Immature natural killer cell (primary cell): ENCODE measurements at places on chromosomes 3 and 15. TPM values are rescaled to one million over a fixed set of nuclear protein-coding genes. Genes with fewer than 3 reads are reported as not detected.

Gene SCN11A
- not detected for polyA plus RNA-seq

Gene FBN1
- not detected for polyA plus RNA-seq

Gene MUC20
- polyA plus RNA-seq, result not detected

Gene ITPKA
- not detected for polyA plus RNA-seq

Gene FBXW12
- polyA plus RNA-seq, result not detected

Gene CIB2
- polyA plus RNA-seq, result not detected

Gene GOLGA6L1
- not detected for polyA plus RNA-seq

Gene PLA2G4D
- polyA plus RNA-seq, result not detected

Gene RPP25
- 3.1 TPM for polyA plus RNA-seq

Gene PATL2
- 41.4 TPM for polyA plus RNA-seq

Gene FETUB
- polyA plus RNA-seq, result not detected

DNA sequence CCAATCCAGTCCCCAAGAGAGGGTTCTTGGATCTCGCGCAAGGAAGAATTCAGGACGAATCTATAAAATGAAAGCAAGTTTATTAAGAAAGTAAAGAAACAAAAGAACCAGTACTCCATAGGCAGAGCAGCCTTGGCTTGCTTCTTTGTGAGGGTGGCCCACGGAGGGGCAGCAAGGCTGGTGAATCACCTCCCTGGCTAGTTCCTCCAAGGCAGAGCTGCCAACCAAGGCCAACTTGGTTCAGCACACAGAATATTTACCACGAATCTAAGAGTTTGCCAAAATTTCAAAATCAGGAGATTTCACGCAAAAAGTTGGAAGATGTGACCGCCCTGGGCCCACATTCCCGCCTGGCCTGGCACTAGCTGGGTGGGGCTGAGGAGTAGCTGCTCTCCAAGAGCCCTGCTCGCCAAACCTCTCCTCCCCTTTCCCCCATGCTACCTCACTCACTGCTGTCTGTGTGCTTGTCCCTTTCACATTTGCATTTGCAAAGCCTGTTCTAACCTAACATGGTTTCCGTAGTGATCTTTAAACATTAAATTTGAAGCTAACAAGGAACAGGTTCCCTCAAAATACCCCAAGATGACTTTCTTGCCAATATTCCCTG, 26.2 kb upstream of the DCUN1D1 start:
- H3K4me3 ChIP-seq, result no peak overlapping the region
- DNase-seq, result no peak
- H3K27ac ChIP-seq, result no peak overlapping the region
- H3K27me3 ChIP-seq, result no peaks in the 10 kb centered on the region
- H3K36me3 ChIP-seq, result no peaks in the 10 kb centered on the region

DNA sequence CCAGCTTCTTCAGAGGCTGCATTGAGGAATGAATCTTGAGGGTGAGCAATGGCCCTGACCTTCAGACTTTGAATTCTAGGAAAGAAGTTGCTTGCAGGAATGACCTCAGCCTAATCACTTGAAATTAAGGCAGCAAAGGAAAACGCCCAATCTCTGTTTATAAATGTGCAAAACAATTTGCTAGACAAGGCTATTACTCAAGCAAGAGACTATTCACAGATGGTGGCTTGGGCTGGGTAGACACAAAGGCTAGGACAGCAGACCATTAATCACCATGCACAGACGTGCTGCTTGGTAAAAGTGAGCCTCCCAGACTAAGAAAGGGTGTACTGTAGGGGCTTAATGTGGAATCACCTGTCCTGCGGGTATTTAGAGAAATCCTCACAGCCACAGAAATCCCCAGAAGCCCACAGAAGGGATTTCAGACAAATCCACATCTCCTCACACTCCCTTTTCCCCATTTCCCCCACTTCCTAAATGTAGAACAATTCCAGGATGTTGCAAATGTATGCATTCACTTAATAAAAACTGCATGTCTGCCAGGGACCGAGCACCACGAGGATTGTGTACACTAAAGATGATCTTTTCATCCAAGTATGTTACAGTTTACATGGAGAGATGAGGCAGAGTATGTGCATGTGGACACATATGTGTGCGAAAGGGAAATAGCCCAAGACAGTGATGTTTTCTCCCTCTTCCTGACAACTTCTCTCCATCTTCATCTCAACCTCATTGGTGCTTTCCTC, 259.5 kb downstream of the THSD4 start:
- H3K4me1 ChIP-seq, result peaks cover 14% of the 10 kb centered on the region
- no peak for DNase-seq
- H3K4me3 ChIP-seq, result no peak overlapping the region
- no peaks in the 10 kb centered on the region for H3K27me3 ChIP-seq

DNA sequence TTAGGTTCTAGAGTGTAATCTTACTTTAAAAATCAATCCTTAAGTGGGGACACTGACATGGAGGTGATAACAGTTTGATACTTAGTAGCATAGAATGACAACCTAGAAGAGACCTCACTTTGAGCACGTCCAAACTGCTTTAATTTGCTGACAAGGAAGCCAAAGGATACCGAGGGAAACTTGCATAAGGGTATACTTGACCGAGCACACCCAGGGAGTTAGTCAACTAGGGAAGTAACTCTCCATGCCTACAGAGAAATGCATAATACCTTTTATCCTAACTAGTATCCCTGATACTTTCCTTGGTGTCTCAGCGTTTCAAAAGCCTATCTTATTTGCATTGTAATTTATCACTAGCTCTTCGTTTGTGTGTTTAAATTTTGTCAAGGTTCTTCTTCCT, 5.5 kb upstream of the TPRG1 start:
- H3K27ac ChIP-seq, result no peak overlapping the region
- H3K36me3 ChIP-seq, result no peaks in the 10 kb centered on the region

GRCh38 chr3:42159147-42159546, 68.0 kb downstream of the TRAK1 start:
- H3K27ac ChIP-seq, result no peak overlapping the region
- no peaks in the 10 kb centered on the region for H3K27me3 ChIP-seq
- H3K36me3 ChIP-seq, result no peaks in the 10 kb centered on the region
- H3K4me3 ChIP-seq, result no peak overlapping the region

- H3K27ac ChIP-seq, result no peak overlapping the region
- no peaks in the 10 kb centered on the region for H3K36me3 ChIP-seq
These were observed 10.1 kb upstream of the LMCD1 start for GRCh38 chr3:8491271-8492144.

GRCh38 chr15:91813924-91814323, 39.6 kb upstream of the SLCO3A1 start:
- DNase-seq, result no peak
- peaks cover 4% of the 10 kb centered on the region for H3K36me3 ChIP-seq
- no peak overlapping the region for H3K27ac ChIP-seq
- H3K4me1 ChIP-seq, result no peaks in the 10 kb centered on the region
- H3K4me3 ChIP-seq, result no peak overlapping the region

GRCh38 chr3:123661973-123662372, 77.1 kb upstream of the HACD2 start:
- H3K36me3 ChIP-seq, result no peaks in the 10 kb centered on the region
- no peak overlapping the region for H3K27ac ChIP-seq
- no peak for DNase-seq
- no peak overlapping the region for H3K4me3 ChIP-seq

DNA sequence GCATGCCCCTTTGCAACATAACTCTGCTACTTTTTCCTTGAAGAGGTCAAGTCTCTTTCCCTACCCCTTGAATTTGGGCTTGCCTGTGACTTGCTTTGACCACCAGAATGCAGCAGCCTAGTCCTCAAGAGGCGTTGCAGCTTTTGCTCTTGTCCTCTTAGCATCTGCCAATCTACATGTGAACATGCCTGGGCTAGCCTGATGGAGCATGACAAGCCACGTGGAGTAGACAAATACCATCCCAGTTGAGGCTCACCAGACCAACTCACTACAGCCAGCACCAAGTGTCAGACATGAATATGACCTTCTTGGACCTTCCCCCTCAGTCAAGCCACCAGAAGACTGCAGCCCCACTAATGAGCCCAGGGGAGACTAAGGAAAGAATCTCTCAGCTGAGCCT, 32.9 kb downstream of the AMOTL2 start:
- no peaks in the 10 kb centered on the region for H3K4me1 ChIP-seq
- H3K36me3 ChIP-seq, result no peaks in the 10 kb centered on the region
- no peak overlapping the region for H3K27ac ChIP-seq
- DNase-seq, result no peak
- no peak overlapping the region for H3K4me3 ChIP-seq

DNA sequence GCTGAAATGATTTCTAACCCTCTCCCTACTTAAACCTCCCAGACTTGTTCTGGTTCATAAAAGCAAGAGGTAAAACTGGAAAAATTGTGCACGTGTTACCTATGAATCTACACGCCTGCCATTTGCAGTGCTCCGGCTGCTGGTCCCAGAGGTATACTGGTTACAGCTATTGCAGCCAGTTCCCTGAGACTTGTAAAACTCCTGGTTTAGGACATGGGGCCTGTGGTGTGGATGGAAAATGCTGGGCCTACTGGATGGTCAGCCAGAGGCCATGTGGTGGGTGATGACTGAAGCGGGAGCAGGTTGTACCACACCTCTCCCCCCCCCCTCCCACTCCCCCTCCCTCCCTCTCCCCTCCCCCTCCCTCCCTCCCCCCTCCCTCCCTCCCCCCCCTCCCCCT, 45.0 kb downstream of the SENP2 start:
- no peaks in the 10 kb centered on the region for H3K4me1 ChIP-seq
- H3K4me3 ChIP-seq, result no peak overlapping the region
- H3K36me3 ChIP-seq, result no peaks in the 10 kb centered on the region
- peaks cover 4% of the 10 kb centered on the region for H3K27me3 ChIP-seq
- no peak overlapping the region for H3K27ac ChIP-seq
- no peak for DNase-seq

DNA sequence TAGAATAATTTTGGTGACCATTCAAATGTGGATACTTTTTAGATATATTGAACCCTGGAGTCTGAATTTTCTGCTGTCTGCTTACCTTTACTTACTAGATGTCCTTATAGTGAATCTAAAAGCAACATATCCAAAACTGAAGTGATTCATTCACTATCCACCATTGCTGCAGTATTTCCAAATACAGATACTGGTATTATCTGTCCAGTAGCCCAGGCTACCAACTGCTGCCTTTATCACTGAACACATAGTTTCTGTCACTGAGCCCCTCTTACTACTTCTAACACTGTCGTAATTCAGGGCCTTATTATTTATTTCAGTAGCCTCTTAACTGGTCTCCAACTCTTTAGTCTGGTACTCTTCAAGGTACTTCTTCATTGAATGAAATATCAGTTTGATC, 49.2 kb downstream of the SLMAP start:
- no peaks in the 10 kb centered on the region for H3K36me3 ChIP-seq
- no peak overlapping the region for H3K4me3 ChIP-seq
- peaks cover 1% of the 10 kb centered on the region for H3K27me3 ChIP-seq
- H3K27ac ChIP-seq, result no peak overlapping the region
- no peak for DNase-seq

GRCh38 chr15:23415321-23415865, 31.6 kb downstream of the GOLGA6L2 start:
- H3K27me3 ChIP-seq, result no peaks in the 10 kb centered on the region
- H3K36me3 ChIP-seq, result no peaks in the 10 kb centered on the region
- H3K27ac ChIP-seq, result no peak overlapping the region
- no peak for DNase-seq
- H3K4me1 ChIP-seq, result no peaks in the 10 kb centered on the region

- peaks cover 5% of the 10 kb centered on the region for H3K4me1 ChIP-seq
- no peak overlapping the region for H3K27ac ChIP-seq
- peak; percentile 32 for DNase-seq
- no peaks in the 10 kb centered on the region for H3K27me3 ChIP-seq
- peaks cover 24% of the 10 kb centered on the region for H3K36me3 ChIP-seq
These were observed 17.7 kb downstream of the CRTAP start for GRCh38 chr3:33131331-33132018.

DNA sequence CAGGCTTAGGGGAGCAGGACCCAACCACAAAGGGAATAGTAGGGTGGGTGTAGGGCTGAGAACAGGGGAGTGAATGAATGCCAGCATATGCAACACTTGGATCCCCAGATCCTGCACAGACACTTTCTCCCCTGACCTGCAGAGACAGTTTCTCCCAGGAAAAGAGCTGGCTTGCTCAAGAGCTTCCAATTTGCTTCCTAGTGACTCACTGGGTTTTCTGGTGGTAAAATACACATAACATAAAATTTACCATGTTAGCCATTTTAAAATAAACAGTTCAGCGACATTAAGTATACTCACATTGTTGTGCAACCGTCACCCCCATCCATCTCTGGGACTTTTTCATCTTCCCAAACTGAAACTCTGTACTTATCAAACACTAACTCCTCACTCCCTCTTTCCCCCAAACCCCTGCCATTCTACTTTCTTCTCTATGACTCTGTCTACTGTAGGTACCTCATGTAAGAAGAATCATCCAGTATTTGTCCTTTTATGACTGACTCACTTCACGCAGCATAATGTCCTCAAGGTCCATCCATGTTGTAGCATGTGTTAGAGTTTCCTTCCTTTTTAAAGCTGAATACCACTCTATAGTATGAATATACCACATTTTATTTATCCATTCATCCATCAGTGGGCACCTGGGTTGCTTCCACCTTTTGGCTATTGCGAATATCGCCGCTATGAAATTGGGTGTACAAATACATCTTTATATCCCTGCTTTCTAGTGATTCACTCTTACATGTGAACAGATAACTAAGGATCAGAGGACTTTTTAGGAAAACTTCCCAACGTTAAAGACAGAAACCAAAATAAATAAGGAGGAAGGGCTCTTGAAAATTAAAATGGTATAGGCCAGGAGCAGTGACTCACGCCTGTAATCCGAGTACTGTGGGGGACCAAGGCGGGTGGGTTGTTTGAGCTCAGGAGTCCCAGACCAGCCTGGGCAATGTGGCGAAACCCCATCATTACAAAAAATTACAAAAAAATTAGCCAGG, 95.6 kb upstream of the TJP1 start:
- no peak for DNase-seq
- H3K36me3 ChIP-seq, result no peaks in the 10 kb centered on the region
- H3K4me1 ChIP-seq, result no peaks in the 10 kb centered on the region
- no peak overlapping the region for H3K27ac ChIP-seq
- no peak overlapping the region for H3K4me3 ChIP-seq

DNA sequence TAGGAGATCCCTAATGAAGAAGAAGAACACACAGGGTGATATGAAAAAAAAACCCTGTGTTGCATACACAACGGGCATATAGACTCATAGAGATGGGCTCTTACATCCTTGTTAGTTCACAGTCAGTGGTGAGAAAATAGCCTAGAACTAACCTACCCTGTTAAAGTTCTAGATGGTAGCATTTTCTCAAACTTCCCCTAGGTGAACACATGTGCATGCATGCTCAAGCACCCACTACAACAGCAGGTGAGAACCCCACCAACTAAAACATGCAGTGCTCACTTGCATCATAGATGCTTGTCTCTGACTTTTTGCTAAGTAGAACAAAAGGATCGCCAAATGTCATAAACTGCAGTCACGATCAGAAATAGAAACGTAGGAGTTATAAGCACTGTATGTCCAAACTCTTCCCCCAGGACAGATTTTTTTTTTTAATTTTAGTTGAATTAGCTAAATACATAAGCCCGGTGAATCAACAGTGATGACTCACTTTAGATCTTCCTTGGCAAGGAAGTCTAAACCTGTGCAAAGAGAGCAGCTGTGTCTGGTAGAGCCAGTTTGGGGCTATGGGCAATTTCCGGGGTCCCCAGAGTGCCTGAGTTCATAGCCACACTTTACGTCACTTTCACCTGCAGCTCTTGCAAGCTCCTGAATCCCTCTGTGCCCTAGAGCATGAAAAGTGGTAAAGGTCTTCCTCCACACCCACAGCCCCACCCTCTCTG, 96.2 kb upstream of the SEMA6D start:
- no peak for DNase-seq
- H3K4me1 ChIP-seq, result no peaks in the 10 kb centered on the region
- no peak overlapping the region for H3K27ac ChIP-seq
- no peaks in the 10 kb centered on the region for H3K36me3 ChIP-seq
